ENCODE measurements at places on chromosomes 5 and 9.

DNA sequence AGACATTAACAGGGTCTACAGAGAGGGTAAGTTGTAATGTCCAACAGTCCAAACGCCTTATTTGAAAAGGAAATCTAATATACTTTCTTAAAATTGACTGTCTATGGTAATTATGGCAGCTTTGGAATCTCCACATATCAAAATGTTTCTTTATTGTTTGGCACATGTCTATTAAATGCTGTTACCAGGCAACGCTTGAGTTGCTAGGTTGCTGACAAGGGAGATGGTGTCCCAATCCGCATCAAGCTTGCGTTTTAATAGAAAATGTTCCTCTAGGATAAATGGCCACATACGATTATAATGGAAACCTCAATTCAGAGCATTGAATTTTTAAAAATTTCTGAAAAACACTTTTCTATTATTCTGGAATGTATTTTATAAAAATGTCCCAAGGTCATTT, 9.2 kb downstream of the ANXA1 start:
- H3K27me3 ChIP-seq: no peaks in the 10 kb centered on the region
- H3K36me3 ChIP-seq: peaks cover 44% of the 10 kb centered on the region
- H3K4me3 ChIP-seq: no peak overlapping the region
- DNase-seq: no peak

GRCh38 chr9:1550636-1551035, 464.5 kb upstream of the SMARCA2 start:
- H3K4me3 ChIP-seq: no peak overlapping the region
- no peak for DNase-seq
- H3K27ac ChIP-seq: no peak overlapping the region
- no peaks in the 10 kb centered on the region for H3K4me1 ChIP-seq
- no peaks in the 10 kb centered on the region for H3K36me3 ChIP-seq
- no peaks in the 10 kb centered on the region for H3K27me3 ChIP-seq

DNA sequence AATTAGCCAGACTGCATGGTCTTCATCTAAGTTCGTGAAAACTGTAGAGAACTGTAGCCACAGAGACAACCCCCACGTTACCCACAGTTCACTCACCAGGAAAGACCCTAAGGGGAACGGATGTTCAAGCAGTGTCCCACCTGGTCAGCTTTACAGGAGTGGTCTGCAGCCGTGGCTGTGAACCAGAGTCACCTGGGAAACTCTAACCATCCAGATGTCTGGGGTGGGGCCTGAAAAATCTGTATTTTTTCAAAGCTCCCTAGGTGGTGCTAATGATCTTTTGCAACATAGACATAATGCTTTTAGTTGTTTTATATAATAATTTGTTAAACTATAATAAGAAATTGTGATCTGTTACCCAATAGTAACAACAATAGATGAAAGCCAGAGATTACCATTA, 47.7 kb upstream of the ANGPTL2 start:
- no peak overlapping the region for H3K4me3 ChIP-seq
- no peaks in the 10 kb centered on the region for H3K36me3 ChIP-seq
- H3K27me3 ChIP-seq: no peaks in the 10 kb centered on the region
- no peak overlapping the region for H3K27ac ChIP-seq
- DNase-seq: no peak

- no peak overlapping the region for H3K27ac ChIP-seq
- H3K4me3 ChIP-seq: no peak overlapping the region
- H3K36me3 ChIP-seq: no peaks in the 10 kb centered on the region
- H3K27me3 ChIP-seq: no peaks in the 10 kb centered on the region
- no peaks in the 10 kb centered on the region for H3K4me1 ChIP-seq
Measured at GRCh38 chr5:59597690-59598546, 295.6 kb downstream of the PDE4D start.

GRCh38 chr5:150178262-150178661, 11.6 kb upstream of the SLC6A7 start:
- no peaks in the 10 kb centered on the region for H3K36me3 ChIP-seq
- no peak overlapping the region for H3K27ac ChIP-seq
- peaks cover 3% of the 10 kb centered on the region for H3K27me3 ChIP-seq
- no peak for DNase-seq
- H3K4me3 ChIP-seq: no peak overlapping the region
- no peaks in the 10 kb centered on the region for H3K4me1 ChIP-seq

- H3K4me3 ChIP-seq: no peak overlapping the region
- H3K27ac ChIP-seq: no peak overlapping the region
- no peaks in the 10 kb centered on the region for H3K36me3 ChIP-seq
- no peaks in the 10 kb centered on the region for H3K4me1 ChIP-seq
Measured at GRCh38 chr5:107604146-107604910, 66.4 kb downstream of the EFNA5 start.

GRCh38 chr9:131703697-131704096, 36.2 kb downstream of the RAPGEF1 start:
- no peak overlapping the region for H3K27ac ChIP-seq
- H3K27me3 ChIP-seq: no peaks in the 10 kb centered on the region
- no peak overlapping the region for H3K4me3 ChIP-seq
- peaks cover 59% of the 10 kb centered on the region for H3K4me1 ChIP-seq
- H3K36me3 ChIP-seq: no peaks in the 10 kb centered on the region

All from CD8-positive, alpha-beta memory T cell (primary cell).